ENCODE measurements at places on chromosomes 5 and 9.

- no peaks in the 10 kb centered on the region for H3K4me1 ChIP-seq
- H3K27ac ChIP-seq: no peak overlapping the region
- H3K36me3 ChIP-seq: no peaks in the 10 kb centered on the region
- no peak overlapping the region for H3K4me3 ChIP-seq
- no peaks in the 10 kb centered on the region for H3K27me3 ChIP-seq
These were observed 130.4 kb downstream of the DAB2IP start for GRCh38 chr9:121781701-121782464.

DNA sequence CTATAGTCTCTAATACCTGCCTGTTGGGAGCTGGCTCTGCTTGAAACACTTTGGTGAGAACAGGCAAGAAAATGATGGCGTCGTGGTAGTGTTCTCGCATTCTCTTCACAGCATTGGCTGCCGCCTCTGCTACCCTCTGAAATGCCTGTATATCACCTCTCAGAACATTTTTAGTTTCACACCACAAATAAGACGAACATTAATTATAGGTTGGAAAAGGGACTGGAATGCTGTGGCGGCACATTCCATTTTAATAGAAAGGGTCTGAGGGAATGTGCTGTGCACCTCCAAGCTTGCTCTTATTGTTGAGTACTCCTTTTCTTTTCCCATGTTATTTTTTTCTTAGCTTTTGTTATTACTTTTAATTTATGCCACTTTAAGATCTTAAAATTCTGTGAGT, 134.6 kb upstream of the HMHB1 start:
- no peaks in the 10 kb centered on the region for H3K36me3 ChIP-seq
- no peaks in the 10 kb centered on the region for H3K4me1 ChIP-seq
- H3K27ac ChIP-seq: no peak overlapping the region
- H3K27me3 ChIP-seq: no peaks in the 10 kb centered on the region

DNA sequence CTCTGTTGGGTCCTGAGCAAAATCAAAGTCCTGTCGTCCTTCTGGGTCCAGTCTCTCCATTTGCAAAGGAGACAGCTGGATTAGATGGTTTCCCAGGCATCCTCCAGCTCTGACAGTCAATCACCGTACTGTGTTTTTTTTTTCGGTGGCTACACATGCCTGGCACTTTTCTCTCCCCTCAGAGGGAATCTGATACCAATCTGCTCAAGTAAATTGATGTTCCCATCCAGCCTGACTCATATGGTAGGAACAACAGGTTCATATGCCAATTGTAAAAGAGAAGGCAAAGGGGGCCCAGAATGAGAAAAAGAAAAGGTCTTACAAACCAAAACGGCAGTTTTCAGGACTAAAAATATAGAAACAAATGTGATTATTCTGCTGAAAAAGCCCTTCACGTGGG, 1.2 kb downstream of the FBXO10 start:
- no peak for DNase-seq
- H3K36me3 ChIP-seq: peaks cover under 1% of the 10 kb centered on the region
- no peaks in the 10 kb centered on the region for H3K27me3 ChIP-seq

DNA sequence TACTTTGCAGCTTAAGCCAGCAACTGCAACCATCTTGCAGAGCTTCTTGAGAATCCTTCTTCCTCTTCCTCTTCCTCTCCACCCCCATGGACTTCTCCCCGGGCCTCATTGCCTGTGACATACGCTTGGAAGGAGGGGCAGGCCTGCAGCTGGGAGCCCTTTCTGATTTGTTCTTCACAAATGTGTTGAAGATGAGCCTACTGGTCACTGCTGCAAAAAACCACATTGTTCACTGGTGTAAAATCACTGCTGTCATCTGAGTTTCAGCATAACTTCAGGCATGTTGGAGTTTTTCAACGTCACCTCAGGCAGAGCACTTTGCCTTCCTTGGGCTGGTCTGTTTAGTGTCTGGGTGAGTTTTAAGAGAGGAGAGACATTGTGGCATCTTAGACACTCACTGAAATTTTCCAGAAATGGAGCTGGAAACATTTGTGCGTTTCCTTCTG, 7.9 kb downstream of the TJP2 start:
- no peak overlapping the region for H3K27ac ChIP-seq
- H3K4me3 ChIP-seq: no peak overlapping the region
- no peak for DNase-seq
- H3K4me1 ChIP-seq: no peaks in the 10 kb centered on the region

DNA sequence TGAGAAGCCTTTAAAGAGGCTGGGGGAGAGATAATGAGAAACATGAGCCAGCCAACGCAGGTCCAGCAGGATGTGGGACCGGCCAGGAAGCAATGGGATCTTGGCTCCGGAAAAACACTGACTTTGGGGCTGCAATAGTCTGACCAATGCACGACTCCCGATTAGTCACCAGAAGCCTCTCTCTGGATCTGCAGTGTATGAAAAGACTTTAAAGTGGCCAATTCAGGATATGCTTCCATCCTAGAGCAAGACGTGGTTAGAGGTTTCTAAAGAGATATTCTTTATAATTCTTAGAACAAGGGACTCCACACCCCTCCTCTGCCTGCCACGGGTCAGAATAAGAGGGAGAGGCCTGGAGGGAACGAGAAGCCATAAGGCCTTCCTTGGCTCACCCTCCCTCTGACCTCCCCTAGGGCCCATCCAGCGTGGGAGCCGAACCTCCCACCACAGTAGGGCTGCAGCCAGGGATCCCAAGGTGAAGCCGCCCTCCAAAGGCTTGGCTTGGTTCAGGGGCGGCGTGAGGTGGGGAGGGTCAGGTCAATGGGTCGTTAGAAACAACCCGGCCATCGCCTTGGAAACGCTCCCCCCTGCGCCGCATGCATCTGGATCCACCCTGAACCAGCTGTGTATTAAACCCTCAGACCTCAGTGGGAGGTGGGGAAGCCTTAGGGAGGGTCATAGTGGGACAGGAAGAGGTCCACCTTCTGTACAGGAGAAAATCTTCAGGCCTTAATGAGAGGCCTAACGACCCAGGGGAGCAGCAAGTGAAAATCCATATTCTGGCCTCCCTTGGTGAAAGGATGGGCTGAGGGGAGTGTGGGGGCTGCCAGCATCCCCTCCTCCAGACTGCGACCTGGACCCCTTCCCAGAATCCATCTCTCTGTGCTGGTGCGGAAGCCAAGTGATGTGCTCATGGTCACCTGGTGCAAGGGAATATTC, 11.1 kb downstream of the FGF1 start:
- H3K27ac ChIP-seq: no peak overlapping the region
- no peak overlapping the region for H3K4me3 ChIP-seq
- DNase-seq: no peak
- no peaks in the 10 kb centered on the region for H3K4me1 ChIP-seq

DNA sequence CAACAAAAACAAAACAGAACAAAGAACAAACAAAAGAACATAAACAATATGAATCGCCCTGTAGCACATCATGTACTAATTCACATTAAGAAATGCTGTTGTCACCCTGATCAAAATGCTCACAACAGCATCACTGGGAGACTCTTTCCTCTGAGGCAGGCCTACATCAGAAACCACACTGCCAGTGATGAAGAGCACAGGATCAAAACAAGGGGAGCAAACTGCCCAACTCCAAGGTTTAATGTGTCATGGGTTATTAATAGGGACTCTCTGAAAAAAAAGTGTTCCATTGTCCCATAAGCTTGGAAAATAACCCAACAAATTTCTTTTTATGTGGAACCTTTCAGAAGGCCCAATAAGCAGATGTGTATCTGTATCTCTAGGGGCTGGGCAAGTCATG, 74.2 kb downstream of the PTPN3 start:
- no peak overlapping the region for H3K27ac ChIP-seq
- no peak overlapping the region for H3K4me3 ChIP-seq
- no peak for DNase-seq
- no peaks in the 10 kb centered on the region for H3K36me3 ChIP-seq

DNA sequence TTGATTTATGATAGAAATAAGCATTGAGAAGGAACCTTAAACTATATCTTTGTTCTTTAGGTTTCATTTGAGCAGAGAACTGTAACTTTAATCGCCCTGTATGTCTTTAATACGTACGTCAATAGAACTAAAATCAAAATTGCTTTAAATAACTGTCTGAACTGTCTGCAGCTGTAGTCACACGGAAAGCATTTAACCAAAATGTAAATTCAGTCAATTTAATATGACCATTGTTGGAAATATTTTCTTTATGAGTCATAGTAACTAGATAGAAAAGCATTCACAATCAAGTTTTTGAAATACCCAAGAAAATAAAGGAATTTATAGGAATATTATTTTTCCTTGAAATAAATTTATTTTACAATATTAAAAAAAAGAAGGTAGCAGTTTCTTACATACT, 157.1 kb upstream of the CDH6 start:
- H3K27me3 ChIP-seq: no peaks in the 10 kb centered on the region
- DNase-seq: no peak

Data from naive thymus-derived CD4-positive, alpha-beta T cell (primary cell).